SJSA1 (cell line): ENCODE measurements at places on chromosomes 13 and 19.

DNA sequence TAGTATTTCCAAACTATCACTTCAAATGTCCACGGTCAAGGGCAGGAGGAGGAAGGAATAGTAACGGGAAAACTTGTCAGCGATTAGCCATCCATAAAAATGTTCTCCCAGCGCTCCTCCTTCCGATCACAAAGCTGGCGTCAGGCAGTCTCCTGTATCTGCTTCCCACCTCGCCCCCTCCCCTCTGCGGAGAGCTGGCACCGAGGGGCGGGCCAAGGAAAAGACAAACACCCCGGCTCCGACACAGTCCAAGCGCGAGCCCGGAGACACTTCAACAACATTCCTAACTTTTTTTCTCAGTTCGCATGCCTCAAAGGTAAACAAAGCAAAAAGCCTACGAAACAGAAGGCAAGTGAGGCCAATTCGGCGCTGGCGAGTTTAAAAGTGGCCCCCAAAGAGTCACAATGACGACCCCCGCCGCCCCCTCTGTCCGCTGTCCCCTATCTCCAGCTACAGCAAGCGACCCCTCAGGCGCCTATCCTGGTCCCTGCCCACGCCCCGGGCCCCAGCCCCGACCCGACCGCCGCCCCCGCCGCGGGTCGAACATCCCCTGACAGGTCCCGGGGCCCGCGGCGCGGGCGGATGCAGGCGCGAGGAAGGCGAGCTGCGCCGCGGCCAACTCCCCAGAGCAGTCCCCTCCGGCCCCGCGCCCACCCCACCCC is 736 bp downstream of the SMAD9 start:
- DNase-seq, result peak; percentile 87

GRCh38 chr13:71634602-71635443 is 232.2 kb downstream of the DACH1 start:
- DNase-seq, result no peak

DNA sequence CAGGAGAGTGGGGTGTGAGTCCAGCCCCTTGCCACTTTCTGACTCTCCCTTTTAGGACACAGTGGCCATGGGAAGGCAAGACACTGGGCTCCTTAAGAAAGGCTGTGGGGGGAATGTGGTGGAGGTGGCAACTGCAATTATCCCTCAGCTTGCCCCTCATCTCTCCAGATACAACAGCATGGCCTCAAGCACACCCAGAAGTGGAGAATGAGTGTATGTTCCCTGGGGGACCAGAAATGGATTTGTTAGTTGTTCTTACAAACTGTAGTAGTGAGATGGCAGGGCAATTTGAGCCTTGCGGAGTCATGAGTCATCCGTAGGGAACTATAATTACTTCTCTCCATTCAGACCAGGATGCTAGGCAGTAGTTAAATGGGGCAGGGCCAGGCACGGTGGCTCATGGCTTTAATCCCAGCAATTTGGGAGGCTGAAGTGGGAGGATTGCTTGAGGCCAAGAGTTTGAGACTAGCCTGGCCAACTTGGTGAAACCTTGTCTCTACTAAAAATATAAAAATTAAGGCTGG is 25.6 kb upstream of the CXCL17 start:
- peak; percentile 74 for DNase-seq

DNA sequence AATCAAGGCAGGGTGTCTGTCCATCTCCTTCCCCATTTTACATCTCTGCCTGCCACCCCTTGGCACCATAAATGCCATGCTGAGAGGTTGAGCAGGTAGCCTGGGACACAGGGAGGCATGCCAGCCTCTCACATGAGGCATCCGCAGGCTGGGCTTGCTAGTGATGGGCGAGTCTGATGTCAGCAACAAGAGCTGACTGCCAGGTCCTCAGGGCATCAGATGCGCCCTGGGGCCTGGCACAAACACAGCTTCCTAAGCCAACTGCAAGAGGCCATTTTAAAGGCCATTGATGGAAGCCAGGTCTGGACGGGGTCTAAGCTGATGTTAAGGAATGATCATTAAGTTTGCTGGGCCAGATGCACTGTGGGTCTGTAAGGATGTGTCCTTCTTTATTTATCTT is 34.6 kb downstream of the MYH14 start:
- DNase-seq, result no peak

DNA sequence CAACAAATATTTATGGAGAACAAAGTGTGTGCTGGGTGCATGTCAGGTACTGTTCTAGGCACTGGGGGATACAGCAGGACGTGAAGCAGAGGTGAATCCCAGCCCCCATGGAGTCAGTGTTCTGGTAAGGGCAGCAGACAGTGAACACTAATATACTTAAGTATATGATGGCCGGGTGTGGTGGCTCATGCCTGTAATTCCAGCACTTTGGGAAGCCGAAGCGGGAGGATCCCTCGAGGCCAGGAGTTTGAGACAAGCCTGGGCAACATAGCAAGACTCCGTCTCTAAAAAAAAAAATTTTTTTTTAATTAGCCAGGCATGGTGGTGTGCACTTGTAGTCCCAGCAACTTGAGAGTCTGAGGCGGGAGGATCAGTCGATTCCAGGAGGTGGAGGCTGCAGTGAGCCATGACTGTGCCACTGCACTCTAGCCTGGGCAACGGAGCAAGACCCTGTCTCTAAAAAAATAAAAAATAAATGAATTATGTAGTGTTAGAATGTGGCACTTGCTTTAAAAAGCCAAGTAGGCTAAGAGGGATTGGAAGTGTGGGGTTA is 22.6 kb downstream of the CHST8 start:
- DNase-seq, result no peak

- DNase-seq, result no peak
Observed at GRCh38 chr13:57224414-57224813, 57.4 kb downstream of the PRR20E start.

GRCh38 chr19:54266133-54266532 is 9.1 kb upstream of the LILRB5 start:
- DNase-seq, result peak; percentile 30

DNA sequence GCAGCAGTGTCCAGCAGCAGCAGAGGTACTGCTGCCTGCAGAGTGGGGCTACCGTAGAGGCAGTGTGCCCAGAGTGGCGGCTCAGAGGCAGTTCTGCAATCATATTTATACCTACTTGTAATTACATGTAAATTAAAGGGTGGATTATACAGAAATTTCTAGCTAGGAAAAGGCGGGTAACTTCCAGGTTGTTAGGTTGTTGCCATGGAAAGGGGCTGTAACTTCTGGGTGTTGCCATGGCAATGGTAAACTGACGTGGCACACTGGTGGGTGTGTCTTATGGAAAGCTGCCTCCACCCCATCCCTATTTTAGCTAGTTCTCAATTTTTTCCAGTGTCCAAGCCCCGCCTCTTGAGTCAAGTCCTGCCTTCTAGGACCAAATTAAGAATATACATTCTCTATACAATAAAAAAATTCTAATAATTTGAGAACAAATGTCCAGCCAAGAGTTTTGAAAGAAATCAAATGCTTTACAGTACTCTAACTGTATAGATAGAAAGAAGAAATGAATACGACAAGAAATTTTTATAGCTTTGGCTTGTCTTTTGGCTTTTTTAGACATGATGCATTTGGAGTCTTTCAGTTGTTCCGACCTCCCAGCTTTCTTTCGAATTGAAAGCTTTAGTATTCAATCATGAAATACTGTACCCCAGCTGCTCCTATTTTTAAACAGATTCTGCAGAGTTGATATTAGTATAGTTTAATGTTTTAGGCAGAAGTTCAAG is 816.6 kb downstream of the DIAPH3 start:
- no peak for DNase-seq

DNA sequence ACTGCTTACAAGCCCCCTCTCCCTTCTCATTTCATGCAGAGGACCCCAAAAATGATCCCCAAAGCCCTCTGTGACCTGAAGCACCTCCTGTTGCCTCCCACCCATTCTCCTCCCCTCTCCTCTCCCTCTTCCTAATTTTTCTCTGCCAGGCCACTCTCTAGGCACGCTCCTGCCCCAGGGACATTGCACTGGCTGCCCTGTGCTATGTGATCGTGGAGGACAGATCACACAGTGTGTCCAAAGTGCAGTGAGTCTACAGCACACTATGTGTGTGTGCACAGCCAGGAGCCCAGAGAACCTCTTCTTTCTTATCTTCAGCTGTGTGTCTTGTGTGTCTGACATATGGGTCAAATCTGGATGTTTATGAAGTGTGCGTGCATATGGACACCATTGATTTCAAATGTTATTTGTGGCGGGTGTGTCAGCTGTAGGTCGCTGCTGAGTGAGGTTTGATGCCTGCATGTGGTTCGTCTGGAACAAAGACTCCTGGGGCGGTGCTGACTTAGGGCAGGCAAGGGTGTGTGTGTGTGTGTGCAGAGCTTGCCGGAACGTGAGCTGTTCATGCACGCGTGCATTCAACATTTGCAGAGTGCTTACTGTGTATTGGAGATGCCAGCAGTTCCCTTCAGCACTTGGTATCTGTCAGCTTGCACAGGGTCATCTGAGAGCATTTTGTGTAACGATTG is 2.1 kb upstream of the KLHL26 start:
- no peak for DNase-seq

- no peak for DNase-seq
Observed at GRCh38 chr13:55263045-55263444, 1877.7 kb upstream of the PRR20A start.

DNA sequence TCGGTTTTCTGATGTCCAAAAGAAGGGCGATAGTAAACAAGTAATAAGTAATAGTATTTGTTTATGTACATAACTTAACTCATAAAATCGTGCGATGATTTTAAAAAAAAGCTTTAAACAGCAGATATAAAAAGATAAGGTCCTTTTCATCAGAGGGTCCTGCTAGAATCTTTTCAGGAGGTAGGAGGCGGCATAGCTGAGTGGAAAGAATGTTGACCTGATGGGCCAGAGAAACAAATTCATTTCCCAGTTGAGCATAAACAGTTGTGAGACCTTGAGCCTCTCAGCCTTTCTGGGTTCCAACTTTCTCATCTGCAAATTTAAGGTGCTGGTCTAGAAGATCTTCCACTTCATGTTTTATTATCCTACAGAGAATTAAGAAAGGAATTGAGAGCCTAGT is 173.5 kb downstream of the LACC1 start:
- no peak for DNase-seq

DNA sequence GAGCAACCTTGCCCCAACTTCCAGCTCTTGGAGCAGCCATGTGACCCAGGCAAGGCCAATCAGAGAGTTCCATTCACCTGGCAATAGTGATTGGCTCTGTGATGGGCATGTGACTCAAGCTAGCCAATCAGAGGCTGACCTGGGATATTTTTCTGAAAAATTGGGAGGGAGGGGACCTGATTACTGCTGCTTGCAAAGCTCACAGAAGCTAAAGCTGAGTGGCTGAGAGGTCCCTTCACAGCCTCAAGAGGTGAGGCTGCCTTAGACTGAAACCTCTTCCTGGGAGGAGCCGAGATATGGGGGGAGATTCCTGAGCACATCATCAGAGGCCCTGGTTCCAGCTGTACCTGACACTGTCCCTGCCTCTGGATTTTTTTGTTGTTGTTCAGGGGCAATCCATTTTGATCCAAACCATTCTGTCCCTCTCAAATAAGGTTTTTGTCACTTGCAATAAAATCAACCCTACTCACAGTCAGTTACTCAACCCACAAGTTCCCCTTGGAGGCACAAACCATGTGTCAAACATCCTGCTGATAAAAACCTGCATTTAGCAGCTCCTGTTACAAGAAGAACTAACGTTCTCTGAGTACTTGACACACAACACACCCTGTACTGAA is 4.8 kb downstream of the CIB3 start:
- no peak for DNase-seq

DNA sequence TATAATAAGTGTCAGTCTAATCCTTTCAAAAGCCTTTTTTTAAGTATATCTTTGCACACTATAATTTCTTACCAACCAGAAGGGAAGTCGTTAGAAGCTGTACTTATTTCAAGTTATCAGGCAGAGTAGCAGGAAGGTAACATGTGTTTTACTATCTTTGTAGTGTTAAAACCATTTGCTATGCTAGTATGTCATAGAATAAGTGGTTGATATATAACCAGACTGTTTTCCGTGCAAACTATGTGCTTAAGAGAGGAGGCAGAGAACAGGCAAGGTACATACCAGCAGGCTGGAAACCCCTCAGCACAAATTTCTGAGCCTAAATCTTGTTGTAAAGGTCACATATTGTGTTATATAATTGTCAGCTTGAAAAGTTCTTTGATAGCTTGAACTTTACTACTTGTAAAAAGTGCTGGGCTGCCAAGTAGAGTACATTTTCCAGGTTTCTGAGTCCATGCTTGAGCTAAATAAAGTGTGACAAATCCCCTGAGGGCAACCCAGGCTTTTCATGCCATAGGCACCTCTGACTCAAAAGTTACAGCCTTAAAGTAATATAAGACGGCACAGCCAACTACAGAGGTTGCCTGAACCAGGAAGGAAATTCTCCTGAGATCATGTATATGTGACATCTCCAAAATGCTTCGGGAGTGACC is 1297.4 kb downstream of the PCDH9 start:
- DNase-seq, result no peak

- peak; percentile 15 for DNase-seq
Observed at GRCh38 chr19:3320354-3320670, 46.1 kb upstream of the NFIC start.

DNA sequence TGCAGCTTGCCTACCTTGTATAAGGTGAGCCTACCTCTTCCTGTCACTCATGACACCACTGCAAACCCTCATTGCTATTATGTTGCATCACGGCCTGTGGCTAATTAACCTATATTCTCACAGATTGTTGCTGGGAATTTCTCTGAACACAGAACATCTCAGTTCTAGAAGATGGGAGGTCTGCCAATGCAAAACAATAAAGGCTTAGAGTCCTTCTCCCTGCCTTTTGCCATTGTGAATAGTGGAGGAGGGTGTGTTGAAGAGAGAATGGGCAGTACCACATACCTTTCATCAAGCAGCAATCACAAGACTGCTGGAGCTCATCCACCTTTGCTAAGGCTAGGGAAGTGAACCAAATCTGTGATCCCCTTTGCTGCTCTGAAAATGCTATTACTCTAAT is 34.4 kb downstream of the WDFY2 start:
- no peak for DNase-seq

- DNase-seq, result no peak
Observed at GRCh38 chr13:27853861-27854260, 61.6 kb downstream of the GSX1 start.

DNA sequence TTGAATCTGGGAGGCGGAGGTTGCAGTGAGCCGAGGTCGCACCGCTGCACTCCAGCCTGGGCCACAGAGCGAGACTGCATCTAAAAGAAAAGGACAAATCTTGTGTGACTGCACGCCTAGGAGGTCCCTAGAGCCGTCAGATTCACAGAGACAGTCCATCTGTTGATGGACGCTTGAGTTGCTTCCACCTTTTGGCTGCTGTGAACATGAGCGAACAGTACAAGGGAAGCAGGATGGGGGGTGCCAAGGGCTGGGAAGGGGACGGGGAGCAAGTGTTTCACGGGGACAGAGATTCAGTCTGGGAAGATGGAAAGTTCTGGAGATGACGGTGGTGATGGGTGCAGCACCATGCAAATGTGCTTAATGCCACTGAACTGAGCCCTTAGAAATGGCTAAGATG is 78.7 kb downstream of the GNG7 start:
- no peak for DNase-seq
